Upper lobe of right lung (tissue), 1 donor: ENCODE measurements at places on chromosomes 4 and X.

DNA sequence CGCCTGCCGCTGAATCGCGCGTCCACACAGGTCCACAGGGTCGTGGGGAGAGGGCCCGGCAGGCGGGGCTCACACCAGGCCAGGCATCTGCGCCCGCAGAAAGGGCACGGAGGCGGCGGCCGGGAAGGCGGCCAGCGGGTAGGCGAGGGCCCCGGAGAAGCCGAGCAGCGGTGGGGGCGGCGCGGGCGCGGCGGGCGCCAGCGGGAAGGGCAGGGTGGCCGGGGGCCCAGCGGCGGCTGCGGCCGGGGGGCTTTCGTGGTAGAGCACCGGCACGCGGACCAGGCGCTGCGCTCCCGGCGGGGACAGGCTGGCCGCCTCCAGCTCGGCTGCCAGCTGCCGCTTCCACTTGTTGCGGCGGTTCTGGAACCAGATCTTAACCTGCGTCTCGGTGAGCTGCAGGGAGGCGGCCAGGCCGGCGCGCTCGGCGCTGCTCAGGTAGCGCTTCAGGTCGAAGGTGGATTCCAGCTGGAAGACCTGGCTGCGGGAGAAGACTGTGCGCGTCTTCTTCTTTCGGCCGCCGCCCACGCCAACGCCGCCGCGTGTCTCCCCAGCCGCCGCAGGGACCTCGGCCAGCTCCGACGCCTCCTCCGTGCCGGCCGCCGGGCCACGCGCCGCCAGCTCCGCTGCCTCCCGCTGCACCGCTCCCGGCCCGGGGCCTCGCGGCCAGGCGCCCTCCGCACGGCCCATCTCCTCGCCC, 3.9 kb downstream of the HMX1 start:
- H3K4me3 ChIP-seq = no peak overlapping the region
- no peak overlapping the region for H3K27ac ChIP-seq
- DNase-seq = no peak
- H3K36me3 ChIP-seq = no peaks in the 10 kb centered on the region
- H3K4me1 ChIP-seq = no peaks in the 10 kb centered on the region
- H3K27me3 ChIP-seq = peaks cover 86% of the 10 kb centered on the region

GRCh38 chr4:4521136-4521535, 20.7 kb downstream of the STX18 start:
- no peaks in the 10 kb centered on the region for H3K36me3 ChIP-seq
- no peak overlapping the region for H3K4me3 ChIP-seq
- no peaks in the 10 kb centered on the region for H3K27me3 ChIP-seq
- H3K27ac ChIP-seq = no peak overlapping the region
- H3K4me1 ChIP-seq = no peaks in the 10 kb centered on the region

- H3K36me3 ChIP-seq = no peaks in the 10 kb centered on the region
- DNase-seq = no peak
- H3K27me3 ChIP-seq = no peaks in the 10 kb centered on the region
- no peaks in the 10 kb centered on the region for H3K4me1 ChIP-seq
These were observed 38.0 kb upstream of the CXXC4 start for GRCh38 chr4:104532677-104533076.

DNA sequence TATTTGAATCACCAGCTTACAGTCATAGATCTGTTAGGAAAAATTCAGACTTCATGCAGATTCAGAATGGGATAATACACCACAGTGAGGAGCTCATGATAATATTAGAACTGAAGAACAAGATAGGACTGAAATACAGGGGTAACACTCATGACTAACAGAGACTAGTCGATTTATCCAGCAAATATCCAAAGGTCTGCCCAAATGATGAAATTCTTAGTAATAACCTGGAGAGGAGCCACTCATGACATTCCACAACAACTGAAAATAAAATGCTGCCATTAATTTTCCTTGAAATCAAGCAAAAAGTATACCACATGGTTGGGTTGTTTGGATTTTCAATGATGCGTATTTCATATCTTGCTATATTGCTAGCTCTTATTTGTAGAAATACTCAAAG, 903.7 kb upstream of the ADGRL3 start:
- H3K36me3 ChIP-seq = no peaks in the 10 kb centered on the region
- no peak overlapping the region for H3K4me3 ChIP-seq
- no peaks in the 10 kb centered on the region for H3K4me1 ChIP-seq
- DNase-seq = no peak
- no peak overlapping the region for H3K27ac ChIP-seq

DNA sequence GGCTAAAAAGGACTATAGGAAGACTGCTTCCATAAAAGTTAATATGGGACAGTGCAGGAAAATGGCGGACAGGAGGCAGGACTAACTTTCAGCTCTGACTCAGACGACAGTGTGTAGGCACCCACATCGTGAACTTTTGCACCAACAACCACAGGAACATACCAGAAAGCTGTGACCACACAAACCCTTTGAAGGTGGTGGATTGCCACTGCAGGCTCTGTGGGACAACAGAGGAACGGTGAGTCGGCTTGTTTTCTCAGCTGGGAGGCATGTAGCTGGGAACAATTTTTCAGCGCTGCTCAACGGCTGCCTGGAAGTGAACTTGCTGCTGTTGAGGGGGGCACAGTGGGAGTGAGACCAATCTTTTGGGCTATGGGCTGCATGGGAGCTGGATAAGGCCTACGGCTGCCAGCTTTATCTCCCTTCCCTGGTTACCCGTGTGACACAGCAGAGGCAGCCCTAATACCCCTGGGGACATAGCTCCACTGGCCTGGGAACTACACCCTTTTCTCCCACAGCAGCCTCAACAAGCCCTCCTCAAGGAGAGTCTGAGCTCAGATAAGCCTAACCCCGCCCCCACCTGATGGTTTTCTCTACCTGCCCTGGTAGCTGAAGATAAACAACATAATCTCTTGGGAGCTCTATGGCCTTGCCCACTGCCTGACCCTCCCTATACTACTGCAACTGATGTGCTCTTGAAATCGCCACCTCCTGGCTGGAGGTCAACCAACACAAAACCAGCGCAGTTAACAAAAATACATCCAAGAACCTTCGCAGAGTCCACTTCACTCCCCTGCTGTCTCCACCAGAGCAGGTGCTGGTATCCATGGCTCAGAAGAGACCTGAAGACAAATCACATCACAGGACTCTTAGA, 1537.0 kb downstream of the C4orf33 start:
- no peak for DNase-seq
- H3K36me3 ChIP-seq = no peaks in the 10 kb centered on the region
- H3K27ac ChIP-seq = no peak overlapping the region
- H3K27me3 ChIP-seq = no peaks in the 10 kb centered on the region

DNA sequence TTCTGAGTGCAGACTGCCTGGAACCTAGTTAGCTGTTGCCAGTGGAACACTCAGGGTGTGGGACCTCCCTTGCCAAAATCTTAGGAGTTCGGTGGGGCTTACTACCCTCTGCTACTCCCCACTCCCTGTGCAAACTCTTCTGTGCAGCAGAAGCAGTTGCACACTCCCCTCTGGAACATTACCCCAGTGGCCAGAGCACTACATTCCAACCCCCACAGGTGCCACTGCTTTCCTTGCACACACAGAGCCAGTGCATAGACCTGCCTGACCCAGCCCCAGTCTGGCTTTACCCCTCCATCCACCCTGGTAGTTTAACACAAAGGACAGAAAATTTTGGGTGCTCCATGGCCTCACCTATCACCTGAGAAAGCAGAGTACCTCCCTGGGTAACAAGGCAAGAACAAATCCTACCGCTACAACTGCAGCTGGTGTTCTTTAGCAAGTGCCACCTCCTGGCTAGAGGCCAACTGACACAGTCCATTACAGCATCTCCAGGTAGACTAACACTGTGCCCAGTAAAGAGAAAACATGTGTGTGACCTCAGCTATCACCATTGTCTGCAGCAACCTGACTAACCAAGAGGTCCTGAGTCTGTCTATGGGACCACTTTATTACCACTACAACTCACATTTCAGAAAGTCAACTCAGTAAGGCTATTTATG, 11.5 kb upstream of the RASSF6 start:
- DNase-seq = no peak
- no peak overlapping the region for H3K27ac ChIP-seq
- no peaks in the 10 kb centered on the region for H3K36me3 ChIP-seq
